CD4-positive, alpha-beta T cell treated with Interleukin-17A for 1 hour (primary cell): ENCODE measurements at places on chromosomes 3 and 15.

- no peak for DNase-seq
Observed at GRCh38 chr3:121969631-121970030, 52.4 kb downstream of the ILDR1 start.

- DNase-seq, result no peak
Observed at GRCh38 chr15:38528294-38528693, 36.3 kb downstream of the RASGRP1 start.

GRCh38 chr3:122689587-122689986, 8.9 kb downstream of the PARP14 start:
- DNase-seq, result no peak

DNA sequence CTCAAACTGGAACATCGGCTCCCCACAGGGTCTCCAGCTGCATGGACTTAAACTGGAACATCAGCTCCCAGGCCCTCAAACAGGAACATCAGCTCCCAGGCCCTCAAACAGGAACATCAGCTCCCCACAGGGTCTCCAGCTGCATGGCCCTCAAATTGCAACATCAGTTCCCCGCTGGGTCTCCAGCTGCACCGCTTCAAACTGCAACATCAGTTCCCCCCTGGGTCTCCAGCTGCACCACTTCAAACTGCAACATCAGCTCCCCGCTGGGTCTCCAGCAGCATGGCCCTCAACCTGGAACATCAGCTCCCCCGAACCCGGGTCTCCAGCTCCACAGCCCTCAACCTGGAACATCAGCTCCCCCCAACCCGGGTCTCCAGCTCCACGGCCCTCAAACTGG, 82.0 kb downstream of the TFRC start:
- no peak for DNase-seq

- no peak for DNase-seq
Observed at GRCh38 chr3:24120434-24120833, 175.3 kb downstream of the NR1D2 start.

DNA sequence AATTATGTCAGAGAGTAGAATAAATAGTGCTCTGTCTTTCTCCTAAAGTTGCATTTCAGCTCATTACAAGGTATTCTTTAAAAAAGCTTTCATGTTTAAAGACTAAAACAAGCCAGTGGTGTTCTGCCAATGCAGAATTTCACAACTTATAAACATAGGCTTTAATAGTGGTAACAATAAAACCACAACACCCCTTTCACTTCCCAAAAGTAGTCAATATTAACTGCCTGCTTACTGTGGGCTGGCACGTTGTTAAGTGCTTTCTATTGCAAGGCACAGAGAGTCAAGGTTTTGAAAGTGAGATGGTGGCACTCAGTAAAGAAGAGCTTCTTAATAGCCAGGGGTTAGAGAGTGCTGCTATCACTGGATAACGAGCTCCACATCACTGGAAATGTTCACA, 8.4 kb upstream of the RTP1 start:
- no peak for DNase-seq

- DNase-seq, result peak; percentile 26
Observed at GRCh38 chr15:61195116-61196002, 33.7 kb downstream of the RORA start.

DNA sequence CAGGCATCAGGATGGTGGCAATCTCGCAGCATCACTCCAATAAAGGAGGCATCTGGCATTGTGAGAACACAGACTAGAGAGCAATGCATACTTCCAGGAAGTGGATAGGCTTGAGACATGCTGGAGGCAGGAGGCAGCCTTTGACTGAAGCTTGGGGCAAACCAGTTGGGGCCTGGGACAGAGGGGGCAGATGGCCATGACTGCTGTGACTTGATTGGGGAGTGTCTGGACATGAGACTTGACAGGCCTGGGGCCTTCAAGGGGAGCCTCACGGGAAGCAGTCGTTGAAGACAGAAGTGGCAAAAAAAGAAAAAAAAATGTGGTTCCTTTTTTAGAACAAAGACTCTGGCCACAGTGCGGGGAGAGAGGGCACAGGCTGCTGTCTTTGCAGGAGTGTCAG, 44.7 kb upstream of the CHRNA7 start:
- no peak for DNase-seq

GRCh38 chr3:63908081-63908736, 4.0 kb downstream of the SCAANT1 start:
- DNase-seq, result no peak

DNA sequence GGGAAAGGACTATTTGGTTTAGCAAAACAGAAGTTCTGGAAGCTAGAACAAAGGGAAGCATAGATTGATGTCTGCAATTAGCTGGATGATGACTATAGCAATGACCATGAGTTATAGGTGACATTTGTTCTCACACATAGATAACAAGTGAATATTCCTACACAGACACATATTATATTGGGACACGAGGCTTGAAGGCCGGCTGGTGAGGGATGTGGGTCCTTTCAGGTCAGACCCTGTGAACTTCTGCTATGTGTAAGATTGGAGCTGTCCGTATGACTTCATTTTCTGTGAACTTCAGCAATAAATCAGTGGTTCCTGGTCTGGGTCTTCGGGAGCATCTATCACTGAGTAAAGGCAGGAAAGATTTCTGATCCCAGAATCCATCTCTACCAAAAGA, 253.6 kb upstream of the CFAP20DC start:
- no peak for DNase-seq

DNA sequence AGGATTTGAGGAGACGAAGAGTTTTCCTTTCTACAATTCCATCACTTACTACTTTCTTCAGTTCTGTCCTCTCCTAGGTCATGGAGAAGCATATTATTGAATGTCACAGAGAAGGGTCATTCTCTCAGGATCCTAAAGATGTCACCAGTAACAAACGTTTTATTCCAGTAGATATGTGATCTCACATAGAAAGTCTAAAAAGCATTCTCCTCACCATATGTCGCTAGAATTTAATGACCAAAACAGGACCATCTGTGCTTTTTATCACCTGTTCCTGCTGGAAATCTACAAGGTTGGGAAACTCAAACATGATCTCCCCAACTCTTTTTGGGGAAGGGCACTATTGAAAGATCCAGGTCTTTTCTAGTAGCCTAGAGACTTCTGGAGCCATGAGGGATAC, 24.0 kb upstream of the FRMD5 start:
- no peak for DNase-seq

- peak; percentile 72 for DNase-seq
Observed at GRCh38 chr3:11335056-11335608, 62.9 kb downstream of the ATG7 start.

DNA sequence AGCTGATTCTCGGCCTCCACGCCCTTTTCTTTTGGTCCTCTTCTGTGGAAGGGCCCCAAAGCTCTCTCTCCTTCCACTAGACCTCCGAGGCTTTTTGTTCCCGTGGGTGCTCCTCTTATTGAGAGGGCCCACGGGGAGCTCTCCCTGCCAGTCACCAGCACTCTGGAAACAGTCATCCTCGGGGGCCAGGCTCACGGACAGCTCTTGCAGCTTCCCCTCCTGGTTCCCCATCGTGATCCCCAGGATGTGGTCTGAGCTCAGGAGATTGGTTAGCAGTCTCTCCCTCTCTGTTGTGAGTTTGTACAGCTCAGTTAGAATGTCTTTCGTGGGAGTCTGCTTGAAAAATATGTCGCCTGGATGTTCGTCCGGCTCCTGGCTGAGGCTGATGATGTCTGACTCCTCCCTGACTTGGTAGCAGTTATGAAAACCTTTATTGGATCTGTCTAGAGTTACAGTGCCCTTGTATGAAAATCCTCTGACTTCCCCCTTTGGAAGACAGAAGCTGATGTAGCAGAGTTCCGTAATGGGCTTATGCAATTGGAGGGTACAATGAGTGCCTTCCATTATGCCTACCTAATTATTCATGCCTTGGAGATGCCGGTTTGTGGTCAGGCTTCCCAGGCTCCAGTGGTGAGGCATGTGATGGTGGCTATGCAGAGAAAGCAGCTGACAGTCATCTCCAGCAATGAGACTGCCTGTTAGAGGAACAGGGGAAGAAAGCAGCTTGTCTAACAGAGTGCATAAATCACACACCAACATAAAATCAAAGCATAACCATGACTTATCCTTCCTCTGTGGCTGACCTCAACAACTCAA, 40.0 kb downstream of the FMN1 start:
- DNase-seq, result no peak

DNA sequence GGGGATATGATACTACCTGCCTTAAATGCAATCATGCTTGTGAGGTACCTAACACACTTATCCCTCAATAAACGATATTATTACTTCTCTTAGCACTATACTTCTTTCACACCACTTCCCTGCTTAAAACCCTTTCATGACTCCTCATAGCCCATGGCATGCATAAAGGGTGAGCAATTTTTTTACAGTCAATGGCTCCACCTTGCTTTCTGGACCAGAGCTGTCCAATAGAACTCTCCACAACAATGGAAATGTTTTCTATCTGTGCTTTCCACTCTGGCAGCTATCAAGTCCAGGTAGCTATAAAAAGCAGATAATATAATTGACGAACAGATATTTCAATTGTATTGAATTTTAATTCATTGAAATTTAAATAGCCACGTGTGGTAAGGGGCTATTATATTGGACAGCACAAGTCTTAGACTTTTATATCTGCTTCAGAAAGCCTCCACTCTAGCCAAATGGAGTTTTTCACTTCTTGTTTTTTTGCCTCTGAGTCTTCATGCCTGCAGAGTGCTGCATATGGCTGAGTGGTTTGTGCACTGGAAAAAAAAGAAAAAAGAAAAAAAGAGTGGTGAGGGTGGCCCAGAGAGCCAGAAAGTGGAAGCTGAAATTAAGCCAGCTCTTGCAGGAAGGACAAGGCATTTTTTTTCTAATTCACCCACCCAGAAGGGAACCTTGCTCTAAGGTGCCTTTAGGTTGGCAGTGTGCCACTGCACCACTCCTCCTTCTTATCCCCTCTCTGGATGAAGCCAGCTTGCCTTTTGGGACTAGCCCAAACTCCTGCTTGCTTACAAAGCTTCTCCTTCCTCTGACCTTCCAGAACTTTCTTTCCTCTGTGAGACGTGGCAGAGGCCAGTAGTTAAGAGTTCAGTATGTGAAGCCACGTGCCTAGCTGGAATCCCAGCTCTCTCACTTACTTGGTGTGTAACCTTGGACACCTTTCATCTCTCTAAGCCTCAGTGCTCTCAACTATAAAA, 239.0 kb upstream of the LRTM1 start:
- DNase-seq, result no peak

GRCh38 chr15:53843869-53844569, 84.6 kb upstream of the WDR72 start:
- DNase-seq, result no peak

- DNase-seq, result no peak
Observed at GRCh38 chr3:80733522-80734176, 965.9 kb upstream of the ROBO1 start.

- no peak for DNase-seq
Observed at GRCh38 chr3:69020424-69020823, 6.9 kb upstream of the EOGT start.

DNA sequence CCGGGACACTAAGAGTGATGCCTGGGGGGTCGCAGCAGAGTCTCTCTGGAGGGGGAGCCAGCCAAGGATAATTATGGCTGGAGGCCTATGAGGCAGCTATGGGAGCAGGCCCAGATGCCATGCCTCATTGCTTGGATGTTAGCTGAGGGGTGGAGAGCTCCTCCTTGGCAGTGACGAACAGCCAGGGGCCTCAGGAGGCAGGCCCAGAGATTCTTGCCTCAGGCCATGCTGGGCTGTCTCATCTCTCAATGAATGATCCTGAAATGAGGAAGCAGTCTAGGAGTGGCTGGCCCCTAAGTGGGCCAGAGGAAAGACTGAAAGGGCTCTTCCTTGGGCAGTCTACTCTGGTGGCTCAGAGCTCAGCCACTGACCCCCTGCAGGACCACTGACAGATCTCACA, 21.3 kb downstream of the KIF9 start:
- DNase-seq, result no peak

DNA sequence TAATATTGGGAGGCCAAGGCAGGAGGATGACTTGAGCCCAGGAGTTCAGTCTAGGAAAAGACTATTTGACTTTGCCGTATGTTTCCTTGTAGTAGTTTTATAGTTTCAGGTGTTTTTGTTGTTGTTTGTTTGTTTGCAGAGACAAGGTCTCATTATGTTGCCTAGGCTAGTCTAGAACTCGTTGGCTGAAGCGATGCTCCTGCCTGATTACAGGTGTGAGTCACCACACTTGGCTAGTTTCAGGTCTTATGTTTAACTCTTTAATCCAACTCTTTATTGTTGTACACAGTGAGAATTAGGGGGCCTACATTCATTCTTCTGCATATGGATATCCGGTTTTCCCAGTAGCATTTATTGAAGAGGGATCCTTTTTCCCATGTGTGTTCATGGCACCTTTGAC, 32.0 kb downstream of the FAIM start:
- DNase-seq, result no peak

- DNase-seq, result no peak
Observed at GRCh38 chr15:55555089-55555488, 33.1 kb downstream of the PYGO1 start.

DNA sequence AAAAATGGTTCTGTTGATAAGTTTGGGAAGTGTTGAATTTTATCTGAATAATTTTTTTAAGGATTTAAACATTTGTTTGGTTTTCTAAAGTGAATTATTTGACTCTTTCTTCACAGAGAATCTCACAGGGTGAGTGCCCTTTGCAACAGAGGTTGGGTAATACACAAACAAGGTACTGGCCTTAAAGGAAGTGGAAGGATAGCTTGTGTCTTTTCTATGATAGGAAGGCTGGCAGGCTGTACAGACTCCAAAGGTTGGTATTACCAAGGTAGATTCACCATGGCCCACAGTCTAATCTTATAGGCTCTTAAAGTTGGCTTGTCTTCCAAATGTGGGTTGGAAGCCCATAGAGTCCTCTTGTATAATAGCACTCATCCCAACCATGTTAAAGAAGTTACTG, 311.5 kb downstream of the SV2B start:
- no peak for DNase-seq
